SK-MEL-5 (cell line): ENCODE measurements at places on chromosomes 7 and 10. TPM values are rescaled to one million over a fixed set of nuclear protein-coding genes. Genes with fewer than 3 reads are reported as not detected.

SEMA3C gene
- 26.2 and 26.4 TPM in 2 replicates for total RNA-seq

DNAH11 gene
- 0.40 and 1.7 TPM in 2 replicates for total RNA-seq

ZNF25 gene
- total RNA-seq = 2.9 and 3.5 TPM in 2 replicates

ITGB8 gene
- total RNA-seq = 57.2 and 60.1 TPM in 2 replicates

LGI1 gene
- total RNA-seq = not detected in 2 replicates

CRHR2 gene
- not detected in 2 replicates for total RNA-seq

CFAP46 gene
- 0.27 TPM in 1 of 2 replicates, not detected in the other for total RNA-seq

GRCh38 chr10:122503886-122504609, 42.7 kb downstream of the HTRA1 start:
- DNase-seq = no peak

DNA sequence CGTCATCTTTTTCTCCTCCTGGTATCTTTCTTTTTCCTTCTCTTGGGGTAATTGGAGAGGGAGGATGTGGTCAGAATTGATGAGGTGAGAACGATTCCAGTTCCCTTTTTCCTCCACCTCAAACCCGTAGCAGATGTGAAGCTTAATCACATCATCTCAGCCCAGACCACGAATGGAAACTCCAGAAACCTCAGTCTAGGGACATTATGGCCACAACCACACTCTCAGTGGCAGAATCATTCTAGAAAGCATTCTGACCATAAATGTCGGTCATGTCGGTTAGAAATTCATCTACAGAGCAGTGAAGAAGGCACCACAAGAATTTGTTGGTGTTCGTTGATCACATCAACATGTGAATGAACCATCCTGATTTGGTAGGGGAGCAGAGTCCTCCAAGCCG, 78.7 kb downstream of the GATA3 start:
- no peak for DNase-seq

- DNase-seq = no peak
Observed at GRCh38 chr10:60189861-60190475, 199.7 kb downstream of the ANK3 start.

DNA sequence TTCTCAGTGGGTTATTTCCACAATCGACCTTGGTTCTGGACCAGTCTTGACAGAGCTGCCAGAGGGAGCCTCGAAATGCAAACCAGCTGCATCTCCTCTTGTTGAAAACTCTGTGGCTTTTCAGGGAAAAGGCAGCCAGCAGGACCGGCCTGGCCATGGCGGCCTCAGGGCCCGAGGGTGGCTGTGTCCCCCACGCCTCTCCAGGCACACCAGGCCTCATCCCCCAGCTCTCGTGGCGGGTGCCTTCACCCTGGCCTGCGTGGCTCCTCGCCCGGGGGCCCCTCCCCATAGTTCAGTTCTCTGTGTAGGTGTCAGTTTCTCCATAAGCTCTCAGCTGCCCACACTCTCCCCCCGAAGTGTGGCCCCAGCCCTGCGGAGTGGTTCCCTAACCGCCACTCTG, 63.5 kb downstream of the MGMT start:
- no peak for DNase-seq

GRCh38 chr10:51340366-51340765, 266.1 kb downstream of the PRKG1 start:
- no peak for DNase-seq

DNA sequence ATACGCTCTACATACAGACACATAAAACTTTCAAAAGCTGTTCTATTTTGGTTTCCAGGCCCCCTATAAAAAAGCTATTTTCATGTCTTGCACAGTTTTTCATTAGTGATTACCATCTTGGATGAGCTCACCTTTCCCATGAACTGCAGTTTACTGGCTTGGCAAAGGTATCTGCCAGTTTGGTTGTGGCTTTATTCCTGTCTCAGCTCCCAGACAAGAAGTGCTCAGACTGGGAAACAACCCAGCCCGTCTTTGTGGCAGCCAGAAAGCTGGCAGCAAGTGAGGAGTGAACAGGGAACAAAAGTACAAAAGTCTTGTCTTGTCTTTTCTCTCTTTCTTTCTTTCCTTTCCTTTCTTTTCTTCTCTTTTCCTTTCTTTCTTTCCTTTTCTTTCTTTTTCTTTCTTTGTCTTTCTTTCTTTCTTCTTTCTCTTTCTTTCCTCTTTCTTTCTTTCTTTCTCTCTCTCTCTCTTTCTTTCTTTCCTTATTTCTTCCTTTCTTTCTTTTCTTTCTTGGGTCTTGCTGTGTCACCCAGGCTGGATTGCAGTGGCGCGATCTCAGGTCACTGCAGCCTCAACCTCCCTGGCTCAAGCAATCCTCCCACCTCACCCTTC, 138.8 kb downstream of the CFAP58 start:
- DNase-seq = no peak

DNA sequence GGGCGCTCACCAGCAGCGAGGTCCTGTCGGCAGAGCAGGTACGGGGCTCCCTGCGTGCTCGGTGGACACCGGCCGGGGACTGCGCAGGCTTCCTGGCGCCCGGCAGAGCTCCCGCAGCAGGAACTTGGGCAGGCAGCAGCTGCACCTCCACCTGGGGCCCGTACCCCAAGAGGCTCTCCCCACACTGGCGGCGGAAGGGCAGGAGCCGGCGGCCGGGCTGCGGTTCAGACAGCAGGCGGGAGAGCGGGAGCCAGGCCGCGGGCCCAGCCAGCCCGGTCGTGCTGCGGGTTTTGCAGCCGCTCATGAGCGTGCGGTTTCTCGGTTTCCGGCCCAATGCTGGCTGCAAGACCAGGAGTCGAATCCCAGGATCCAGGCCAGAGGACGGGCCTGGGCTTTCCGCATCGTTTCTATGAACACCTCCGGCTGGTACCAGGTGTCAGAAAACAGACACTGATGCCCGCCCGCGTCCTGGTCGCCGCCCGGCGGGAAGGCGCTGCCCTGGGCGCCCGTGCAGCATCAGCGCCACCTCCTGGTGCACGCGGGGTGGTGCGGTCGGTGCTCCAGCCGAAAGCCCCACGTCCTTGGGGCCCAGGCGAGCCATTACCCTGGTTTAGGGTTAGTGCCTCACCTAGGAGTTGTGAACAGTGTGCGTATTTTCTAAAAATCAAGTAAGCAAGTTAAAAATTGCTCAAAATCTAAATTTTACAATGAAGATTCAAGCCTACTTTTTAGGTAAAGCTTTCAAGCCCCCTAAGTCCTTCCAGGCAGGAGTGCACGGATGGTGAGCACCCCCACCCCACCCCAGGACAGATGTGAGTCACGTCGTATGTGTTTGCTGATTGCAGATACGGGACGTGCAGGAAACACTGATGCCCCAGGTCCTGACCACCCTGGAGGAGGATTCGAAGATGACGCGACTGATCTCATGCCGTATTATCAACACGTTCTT, 47.4 kb upstream of the PRKAR1B start:
- DNase-seq = peak; percentile 41
